HCT116 (cell line): ENCODE measurements at places on chromosomes 5 and 9. TPM values are rescaled to one million over a fixed set of nuclear protein-coding genes. Genes with fewer than 3 reads are reported as not detected.

IL3 gene
- not detected for total RNA-seq

DNA sequence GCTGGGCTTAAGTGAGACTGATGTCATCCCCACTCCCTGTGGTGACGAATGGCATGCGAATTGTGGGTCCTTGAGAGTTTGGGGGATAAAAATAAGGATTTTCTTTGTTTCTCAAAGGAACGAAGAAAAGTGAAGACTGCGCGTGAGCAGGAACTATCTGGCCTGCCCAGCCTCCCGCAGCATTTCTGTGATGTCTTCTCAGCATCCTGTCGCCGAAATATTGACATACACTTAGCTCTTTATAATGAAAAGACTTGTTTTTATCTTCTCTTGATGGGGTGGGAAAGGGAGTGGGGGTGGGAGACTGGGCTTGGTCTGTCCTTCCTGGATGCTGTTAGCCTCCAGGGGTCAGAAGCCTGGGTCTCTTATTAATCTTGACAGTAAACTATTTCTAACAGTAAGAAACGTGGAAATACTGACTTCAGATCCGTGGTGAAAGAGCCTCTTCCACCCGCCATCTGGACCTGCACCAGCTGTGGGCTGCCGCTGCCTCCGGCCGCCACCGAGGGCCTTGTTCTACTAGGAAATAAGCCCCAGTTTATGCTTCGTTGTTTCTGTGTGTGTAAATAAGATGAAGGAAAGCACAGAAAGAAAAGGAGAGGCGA is 239.6 kb downstream of the FANCC start:
- no peak for DNase-seq

INSL4 gene
- not detected for total RNA-seq

RMI1 gene
- 26.8 TPM for total RNA-seq

DNA sequence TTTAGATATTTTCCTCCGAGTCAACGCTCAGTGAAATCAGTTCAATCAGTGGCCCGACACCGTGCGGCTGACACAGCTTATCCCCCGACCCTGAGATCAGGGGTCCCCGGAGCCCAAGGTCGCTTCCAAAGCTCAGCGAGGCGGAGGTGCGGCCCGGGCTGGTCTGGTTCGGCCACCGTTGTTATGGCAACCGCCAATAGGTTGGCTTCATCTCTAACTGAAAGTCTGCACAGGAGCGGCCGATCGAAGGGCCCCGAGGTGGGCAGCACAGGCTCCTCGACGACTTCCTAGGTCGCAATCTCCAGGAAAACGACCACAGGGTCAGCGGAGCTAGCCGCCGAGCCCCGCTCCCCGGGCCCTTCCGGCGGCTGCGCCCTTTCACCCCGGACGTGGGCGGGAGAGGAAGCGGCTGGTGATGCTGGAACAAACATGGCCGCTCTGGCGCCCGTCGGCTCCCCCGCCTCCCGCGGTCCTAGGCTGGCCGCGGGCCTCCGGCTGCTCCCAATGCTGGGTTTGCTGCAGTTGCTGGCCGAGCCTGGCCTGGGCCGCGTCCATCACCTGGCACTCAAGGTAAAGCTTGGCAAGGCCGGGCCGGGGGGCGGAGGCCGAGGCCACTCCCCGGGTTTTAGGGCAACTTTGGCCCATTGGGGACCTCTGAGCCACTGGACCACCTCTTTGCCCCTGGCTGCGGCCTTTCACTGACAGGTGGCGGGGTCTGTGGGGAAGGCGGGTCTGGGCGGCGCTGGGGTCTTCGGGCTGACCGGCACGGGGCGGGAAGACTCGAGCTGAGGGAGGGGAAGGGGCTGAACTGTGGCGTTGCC is at the start of gene GPR107:
GPR107 (plus strand) TSS at position 403 of the 821 bp plus-strand sequence; CDS start at position 430, 27 bp downstream.
- peak; percentile 27 for DNase-seq

GRCh38 chr5:137937994-137938750 is 48.9 kb downstream of the PKD2L2 start:
- no peak for DNase-seq

DNA sequence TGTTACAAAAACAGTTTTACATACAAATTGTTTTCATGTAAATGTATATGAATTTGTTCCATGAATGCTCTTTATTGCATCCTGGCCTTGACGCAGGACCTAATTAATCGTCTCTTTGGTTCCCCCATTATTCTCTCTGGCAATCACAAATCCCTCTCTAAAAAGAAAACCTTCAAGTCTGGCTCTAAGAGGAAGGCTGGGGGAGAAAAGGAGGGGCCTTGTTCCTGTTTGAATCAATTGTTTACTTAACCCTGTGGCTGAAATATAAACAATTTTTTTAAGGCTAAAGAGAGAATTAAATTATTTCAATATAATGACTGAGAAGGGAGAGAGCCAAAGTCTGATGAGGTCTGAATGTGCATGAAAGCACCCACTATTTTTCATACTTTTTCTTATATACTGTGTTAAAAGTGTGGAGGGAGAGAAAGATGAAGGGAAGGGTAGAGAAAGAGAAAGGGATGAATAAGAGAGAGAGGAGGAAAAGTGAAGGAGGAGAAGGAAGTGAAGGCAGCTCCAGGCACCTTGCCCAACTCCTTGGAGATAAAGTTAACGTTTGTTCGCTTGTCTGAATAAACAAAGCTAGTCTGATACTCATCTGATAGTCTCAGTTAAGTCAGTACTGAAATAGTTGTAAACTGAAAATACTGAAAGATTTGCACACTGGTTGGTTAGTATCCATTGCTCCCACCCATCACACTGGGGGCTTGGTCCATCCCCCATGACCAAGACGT is 116.4 kb upstream of the SPDL1 start:
- DNase-seq, result no peak

GRCh38 chr9:99822806-99823591 is 1.3 kb downstream of the NR4A3 start:
- no peak for DNase-seq

MGAT1 gene
- 53.0 TPM for total RNA-seq

UNC13B gene
- 17.6 TPM for total RNA-seq

DNA sequence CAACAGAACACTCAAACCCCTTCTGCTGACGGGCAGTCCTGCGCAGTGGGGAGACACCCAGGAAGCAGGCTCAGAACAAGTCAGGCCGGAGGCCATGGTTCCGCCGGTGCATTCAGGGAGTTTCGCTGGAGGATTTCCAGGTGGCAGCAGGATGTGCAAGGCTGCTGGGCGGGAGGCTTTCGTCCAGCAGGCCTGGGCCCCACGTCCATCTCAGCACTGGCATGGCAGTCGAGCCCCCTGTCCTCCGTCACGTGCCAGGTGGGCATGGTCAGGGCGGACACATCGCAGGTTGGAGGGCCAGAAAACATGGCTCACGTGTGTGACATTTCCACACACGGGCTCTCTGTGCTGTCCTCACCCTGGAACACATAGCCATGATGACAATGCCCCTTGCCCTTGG is 299.9 kb upstream of the IRX2 start:
- DNase-seq, result no peak

GRCh38 chr5:137491121-137491520 is 8.0 kb downstream of the SPOCK1 start:
- no peak for DNase-seq

DNA sequence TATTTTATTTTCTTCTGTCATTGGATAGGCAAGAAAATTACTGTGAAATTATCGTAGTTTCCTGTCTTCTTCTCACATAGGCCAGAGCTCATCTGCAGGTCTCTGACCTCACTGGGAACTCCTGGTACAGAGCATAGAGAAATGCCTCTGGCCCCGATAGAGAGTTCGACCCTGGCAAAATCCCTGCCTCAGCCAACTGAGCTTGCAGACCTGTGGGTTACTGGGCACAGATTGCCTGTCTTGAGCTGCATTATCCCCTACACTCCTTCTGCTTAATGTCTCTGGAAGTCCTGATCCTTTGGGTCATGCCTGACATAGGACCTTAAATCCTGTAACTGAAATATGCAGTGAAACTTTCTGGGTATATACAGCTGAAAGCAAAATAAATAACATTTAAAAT is 439.3 kb upstream of the CTNND2 start:
- no peak for DNase-seq

LECT2 gene
- total RNA-seq, result not detected

- DNase-seq, result no peak
These were observed 10.5 kb upstream of the NR4A3 start for GRCh38 chr9:99811172-99811571.
